H1 (cell line): ENCODE measurements at places on chromosomes 7 and 10. TPM values are rescaled to one million over a fixed set of nuclear protein-coding genes. Genes with fewer than 3 reads are reported as not detected.

DNA sequence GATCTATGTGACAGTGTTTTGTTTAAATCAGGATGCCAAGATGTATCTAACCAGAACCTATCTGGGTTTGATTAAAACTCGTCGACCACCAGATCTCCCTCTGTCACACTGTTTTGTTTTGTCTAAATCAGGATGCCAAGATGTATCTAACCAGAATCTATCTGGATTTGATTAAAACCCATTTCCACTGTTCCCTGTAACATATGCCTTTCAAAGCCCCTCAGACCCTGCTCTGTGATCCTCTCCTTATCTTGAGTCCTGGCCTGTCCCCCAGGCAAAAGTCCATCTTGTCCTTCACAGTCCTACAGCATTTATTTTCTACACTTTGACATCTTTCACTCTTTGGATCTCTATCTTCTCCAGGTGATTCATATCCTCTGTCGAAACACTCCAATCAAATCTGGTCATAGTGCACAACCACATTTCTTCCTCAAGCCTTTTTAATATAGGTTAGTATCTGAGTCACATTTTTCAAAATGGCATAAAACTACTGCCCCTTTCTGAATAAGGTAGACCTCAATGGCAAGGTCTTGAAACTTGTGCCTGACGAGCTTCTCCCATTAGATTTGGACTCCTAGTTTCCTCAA is 32.5 kb downstream of the ERLIN1 start:
- H3K4me3 ChIP-seq: no peak overlapping the region
- H3K4me1 ChIP-seq: no peaks in the 10 kb centered on the region
- H3K27me3 ChIP-seq: no peaks in the 10 kb centered on the region
- no peak overlapping the region for H3K27ac ChIP-seq
- no peak for DNase-seq
- peaks cover 26% of the 10 kb centered on the region for H3K36me3 ChIP-seq

DNA sequence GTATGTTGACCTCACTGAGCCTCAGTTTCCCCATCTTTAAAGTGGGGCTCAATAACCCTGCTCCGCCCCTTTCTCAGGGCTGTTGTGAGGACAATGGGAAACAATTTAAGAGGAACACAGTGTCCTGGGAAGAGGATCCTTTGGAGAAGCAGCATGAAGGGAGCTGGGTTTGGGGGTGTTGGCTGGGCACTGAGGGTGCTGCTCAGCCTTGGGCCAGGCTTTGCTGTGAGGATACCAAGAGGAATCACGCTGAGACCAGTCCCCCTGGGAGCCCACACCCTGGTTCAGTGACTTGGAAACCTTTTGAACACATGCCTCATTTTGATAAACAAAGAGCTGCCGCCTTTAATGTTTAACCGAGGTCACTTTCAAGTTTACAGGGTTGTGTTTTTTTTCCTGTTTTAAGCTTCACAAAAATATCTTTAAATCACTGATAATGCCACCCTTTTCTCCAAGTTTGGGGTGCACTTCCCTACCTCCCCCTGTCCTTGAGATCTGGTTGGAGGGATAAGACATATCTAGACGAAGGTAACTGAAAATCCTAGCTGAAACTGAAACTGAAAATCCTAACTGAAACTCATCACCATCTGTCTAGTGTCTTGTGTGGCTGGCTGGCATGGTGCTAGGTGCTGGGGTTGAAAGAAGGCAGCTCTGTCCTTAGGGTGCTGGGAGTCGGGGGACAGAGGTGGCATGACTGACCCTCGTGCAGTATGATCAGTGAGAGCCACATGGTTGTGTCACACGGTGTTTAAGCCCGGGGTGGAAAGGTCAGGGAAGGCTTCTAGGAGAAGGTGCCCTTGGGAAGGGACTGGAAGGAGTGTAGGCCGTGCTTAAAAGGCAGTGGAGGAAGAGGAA is 27.7 kb downstream of the ZNF775 start:
- peak overlapping the region; percentile 57; the same call in 1 of the 2 replicates for H3K4me3 ChIP-seq
- H3K27me3 ChIP-seq: no peaks in the 10 kb centered on the region
- H3K4me1 ChIP-seq: peaks cover 44% of the 10 kb centered on the region
- peaks cover 34% of the 10 kb centered on the region for H3K36me3 ChIP-seq
- 0 out of 2 replicates have a peak overlapping the region, but pooled peaks have one; percentile 5 for H3K27ac ChIP-seq
- DNase-seq: no peak

DNA sequence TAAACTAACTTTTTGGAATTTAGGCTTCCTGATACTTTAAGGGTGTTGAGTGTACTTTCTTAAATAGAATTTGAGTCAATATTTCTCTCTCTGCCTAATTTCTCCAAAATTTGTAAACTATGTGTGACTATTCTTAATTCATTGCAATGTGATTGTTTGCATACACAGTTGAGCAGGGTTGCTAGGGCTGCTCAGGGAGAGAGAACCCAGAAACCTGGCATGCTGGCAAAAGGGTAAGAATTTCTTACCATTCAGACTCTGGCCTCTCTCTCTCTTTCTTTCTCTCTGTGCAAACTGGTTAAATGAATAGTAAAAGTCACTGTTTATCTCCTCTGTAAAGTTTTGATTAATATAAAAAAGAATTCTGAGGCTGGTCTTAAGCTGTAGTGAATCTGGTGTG is 51.0 kb upstream of the NAMPT start:
- no peaks in the 10 kb centered on the region for H3K27me3 ChIP-seq
- no peak overlapping the region for H3K27ac ChIP-seq
- H3K4me3 ChIP-seq: no peak overlapping the region
- no peak for DNase-seq
- H3K36me3 ChIP-seq: no peaks in the 10 kb centered on the region

GRCh38 chr7:131004371-131004770 is 270.4 kb upstream of the KLF14 start:
- H3K4me1 ChIP-seq: no peaks in the 10 kb centered on the region; the same call in 1 of the 2 replicates
- no peaks in the 10 kb centered on the region for H3K27me3 ChIP-seq
- no peaks in the 10 kb centered on the region for H3K36me3 ChIP-seq
- no peak overlapping the region for H3K4me3 ChIP-seq
- DNase-seq: no peak

GRCh38 chr7:130430115-130430514 is 10.7 kb downstream of the CEP41 start:
- H3K27me3 ChIP-seq: no peaks in the 10 kb centered on the region
- H3K4me1 ChIP-seq: no peaks in the 10 kb centered on the region; the same call in 1 of the 2 replicates
- H3K4me3 ChIP-seq: no peak overlapping the region
- no peak overlapping the region for H3K27ac ChIP-seq
- no peaks in the 10 kb centered on the region for H3K36me3 ChIP-seq
- no peak for DNase-seq

The CRTAC1 gene
- total RNA-seq: 0.91 and 1.1 TPM in 2 replicates

The HYAL4 gene
- total RNA-seq: not detected in 2 replicates

DNA sequence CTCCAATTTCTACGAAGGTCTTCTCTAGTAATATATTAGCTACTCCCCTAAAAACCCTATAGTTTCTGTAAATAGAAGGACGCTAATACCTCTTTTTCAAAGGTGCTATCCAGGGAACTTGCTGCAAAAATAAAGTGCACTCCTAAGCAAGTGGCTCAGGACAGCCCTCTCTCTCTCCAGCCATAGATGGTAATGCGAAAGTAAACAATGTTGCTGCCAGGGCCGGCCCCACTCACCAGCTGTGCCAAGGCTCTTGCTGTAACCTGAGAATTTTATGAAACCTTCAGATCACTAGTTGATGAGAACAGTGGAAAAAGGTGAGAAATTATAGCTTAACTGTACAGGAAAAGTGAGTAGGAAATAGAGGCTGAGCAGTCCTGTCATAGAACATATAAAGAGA is 10.9 kb upstream of the TAS2R39 start:
- DNase-seq: no peak
- no peak overlapping the region for H3K4me3 ChIP-seq
- no peaks in the 10 kb centered on the region for H3K36me3 ChIP-seq
- no peak overlapping the region for H3K27ac ChIP-seq
- no peaks in the 10 kb centered on the region for H3K4me1 ChIP-seq

GRCh38 chr10:30210296-30210695 is 138.8 kb downstream of the MTPAP start:
- H3K4me1 ChIP-seq: no peaks in the 10 kb centered on the region
- no peak for DNase-seq
- H3K27ac ChIP-seq: no peak overlapping the region
- no peak overlapping the region for H3K4me3 ChIP-seq
- no peaks in the 10 kb centered on the region for H3K36me3 ChIP-seq
- no peaks in the 10 kb centered on the region for H3K27me3 ChIP-seq

The TET1 gene
- total RNA-seq: 68.5 and 69.3 TPM in 2 replicates

DNA sequence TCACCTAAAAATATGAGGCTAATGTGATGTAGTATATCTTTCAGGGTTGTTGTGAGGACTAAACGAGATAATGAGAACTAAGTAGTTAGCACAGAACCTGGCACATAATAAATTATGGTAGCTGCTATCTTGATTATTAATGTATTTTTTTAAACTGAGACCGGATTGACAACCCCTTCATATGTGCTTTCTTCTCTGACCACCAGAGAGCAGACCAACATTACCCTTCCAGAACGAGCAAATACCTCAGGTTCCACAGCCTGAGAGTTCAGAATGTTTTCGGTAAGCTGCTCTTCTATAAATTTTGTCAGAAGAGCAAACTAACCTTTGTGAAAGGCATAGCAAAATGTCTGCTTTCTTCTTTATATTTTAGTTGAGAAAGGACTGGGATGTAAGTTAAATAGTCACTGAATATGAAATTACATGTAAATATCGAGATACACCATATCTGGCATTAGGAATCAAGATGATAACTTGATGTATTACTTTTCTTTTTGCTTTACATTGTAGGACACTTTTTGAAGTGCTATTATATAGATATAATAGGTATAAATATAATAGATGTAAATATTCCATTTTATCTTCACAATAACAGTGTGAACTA is 13.6 kb upstream of the BPGM start:
- H3K4me1 ChIP-seq: no peaks in the 10 kb centered on the region
- DNase-seq: no peak
- H3K4me3 ChIP-seq: no peak overlapping the region
- no peak overlapping the region for H3K27ac ChIP-seq

- H3K4me3 ChIP-seq: no peak overlapping the region
- H3K36me3 ChIP-seq: no peaks in the 10 kb centered on the region
- H3K4me1 ChIP-seq: peaks cover 2% of the 10 kb centered on the region; the same call in 1 of the 2 replicates
- DNase-seq: no peak
Measured at GRCh38 chr10:33489501-33490176, 155.2 kb upstream of the NRP1 start.

The CYP3A5 gene
- not detected in 2 replicates for total RNA-seq

DNA sequence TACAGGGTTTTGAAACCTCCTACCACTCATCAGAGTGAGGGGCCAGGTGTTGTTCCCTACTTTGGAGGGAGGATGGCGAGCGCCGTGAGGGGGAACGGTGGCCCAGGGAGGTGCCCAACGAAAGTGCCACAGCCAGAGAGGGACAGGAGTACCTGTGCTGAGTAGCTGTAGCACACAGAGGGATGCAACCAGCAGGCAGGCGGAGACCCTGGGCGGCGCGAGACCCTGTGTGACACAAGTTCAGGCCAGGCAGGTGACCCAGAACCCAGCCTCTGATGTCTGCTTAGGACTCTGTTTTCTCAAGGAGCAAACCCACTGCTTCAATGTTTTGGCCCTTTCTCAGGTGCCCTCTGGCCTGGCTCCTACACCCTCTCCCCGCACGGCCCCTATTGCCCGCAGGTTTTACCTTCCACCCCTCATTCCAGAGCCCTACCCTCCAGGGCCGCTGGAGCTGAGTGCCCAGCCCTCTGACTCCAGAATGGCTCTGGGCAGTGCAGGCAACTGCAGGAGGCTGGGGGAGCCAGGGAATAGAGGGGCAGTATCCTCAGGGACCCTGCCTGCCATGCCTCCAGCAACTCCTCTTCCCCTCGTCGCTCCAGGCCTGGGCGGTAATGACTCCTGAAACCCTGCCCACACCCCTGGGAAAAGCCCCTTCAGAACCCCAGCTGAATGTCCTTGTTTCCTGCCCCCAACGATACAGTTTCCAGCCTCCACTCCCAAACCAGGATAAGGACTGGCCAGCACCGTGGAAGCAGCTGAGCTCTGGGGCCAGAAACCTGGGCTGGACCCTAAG is 164.1 kb upstream of the RHEB start:
- DNase-seq: no peak
- H3K27me3 ChIP-seq: no peaks in the 10 kb centered on the region

DNA sequence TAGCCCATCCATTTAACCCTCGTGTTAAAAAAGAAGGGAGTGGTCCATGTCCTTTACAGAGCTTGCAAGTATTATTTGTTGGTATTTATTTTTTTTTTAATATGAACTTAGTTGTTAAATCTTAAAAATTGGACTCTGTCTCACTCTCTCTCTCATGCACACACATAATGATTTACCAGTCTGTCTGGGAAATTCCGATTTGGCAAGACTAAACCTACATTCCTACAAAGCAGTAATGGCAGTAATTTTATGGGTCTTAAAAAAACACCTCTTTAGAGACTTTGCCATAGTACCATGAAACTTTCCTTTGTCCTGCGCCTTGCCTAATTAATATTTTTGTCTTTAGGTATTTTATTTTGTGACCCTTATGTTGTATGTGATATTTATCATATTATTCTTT is 239.5 kb upstream of the PPP1R3A start:
- no peaks in the 10 kb centered on the region for H3K27me3 ChIP-seq
- H3K4me3 ChIP-seq: no peak overlapping the region

DNA sequence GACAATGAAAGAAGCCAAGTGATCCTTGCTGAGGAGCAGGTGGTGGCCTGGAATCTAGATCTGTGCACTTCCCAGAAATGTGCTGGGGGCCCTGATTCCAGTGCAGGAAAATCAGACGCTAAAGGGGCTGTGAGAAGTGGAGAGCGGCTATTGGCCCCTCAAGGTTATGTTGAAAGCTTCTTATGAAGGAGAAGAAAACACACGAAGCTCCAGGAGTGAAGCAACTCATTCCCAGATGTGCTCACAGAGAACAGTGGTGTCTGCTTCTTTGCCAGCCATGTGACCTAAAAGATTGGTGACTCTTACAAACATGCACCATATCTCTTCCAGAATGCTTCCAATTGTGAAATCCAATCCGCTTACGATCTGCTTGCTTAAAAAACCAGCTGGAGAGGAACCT is 679.3 kb upstream of the IGFBP3 start:
- H3K36me3 ChIP-seq: no peaks in the 10 kb centered on the region
- H3K4me3 ChIP-seq: no peak overlapping the region
- H3K4me1 ChIP-seq: no peaks in the 10 kb centered on the region

GRCh38 chr10:109892931-109893330 is 30.4 kb downstream of the XPNPEP1 start:
- H3K27ac ChIP-seq: no peak overlapping the region
- no peak overlapping the region for H3K4me3 ChIP-seq
- DNase-seq: no peak
- peaks cover 8% of the 10 kb centered on the region for H3K4me1 ChIP-seq
- H3K27me3 ChIP-seq: no peaks in the 10 kb centered on the region

The GFRA1 gene
- 2.0 TPM in 2 replicates for total RNA-seq

- H3K4me1 ChIP-seq: no peaks in the 10 kb centered on the region
- H3K27me3 ChIP-seq: no peaks in the 10 kb centered on the region
- H3K27ac ChIP-seq: no peak overlapping the region
- DNase-seq: no peak
Measured at GRCh38 chr7:109694149-109695071, 1124.7 kb downstream of the DNAJB9 start.

GRCh38 chr10:126252884-126253610 is 135.2 kb downstream of the ADAM12 start:
- no peak for DNase-seq
- no peaks in the 10 kb centered on the region for H3K36me3 ChIP-seq
- no peaks in the 10 kb centered on the region for H3K27me3 ChIP-seq
- no peaks in the 10 kb centered on the region for H3K4me1 ChIP-seq
- H3K27ac ChIP-seq: no peak overlapping the region

The PDE1C gene
- total RNA-seq: 0.67 and 1.1 TPM in 2 replicates

GRCh38 chr10:96666741-96667140 is 53.6 kb downstream of the PIK3AP1 start:
- no peak for DNase-seq
- no peaks in the 10 kb centered on the region for H3K4me1 ChIP-seq
- H3K36me3 ChIP-seq: no peaks in the 10 kb centered on the region
- H3K27ac ChIP-seq: no peak overlapping the region
- H3K27me3 ChIP-seq: no peaks in the 10 kb centered on the region

GRCh38 chr7:130356121-130356875 is 11.7 kb downstream of the CPA5 start:
- peaks cover 20% of the 10 kb centered on the region for H3K4me1 ChIP-seq
- H3K27ac ChIP-seq: 0 out of 2 replicates have a peak overlapping the region, but pooled peaks have one; percentile 27
- DNase-seq: peak; percentile 49
- no peaks in the 10 kb centered on the region for H3K27me3 ChIP-seq
- no peak overlapping the region for H3K4me3 ChIP-seq
